ENCODE measurements at places on chromosomes 5 and 9.

DNA sequence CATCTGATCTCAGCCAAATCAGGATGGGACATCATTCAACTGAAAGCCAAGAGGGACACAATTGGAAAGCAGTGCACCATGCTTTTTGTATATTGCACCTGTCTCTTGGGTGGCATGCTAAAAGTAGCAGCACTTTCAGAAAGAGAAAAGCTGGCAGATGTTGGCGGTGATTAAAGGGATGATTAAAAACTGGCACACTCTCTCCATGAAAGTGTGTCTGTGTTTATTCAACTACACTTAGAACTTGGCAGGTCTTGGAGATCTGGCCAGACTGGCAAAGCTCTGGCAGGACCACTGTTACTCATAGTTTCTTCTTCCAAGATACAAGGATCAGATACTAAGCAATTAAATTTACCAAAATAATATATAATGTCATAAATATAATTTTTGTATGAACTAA is 112.9 kb upstream of the ELAVL2 start:
- DNase-seq: no peak

DNA sequence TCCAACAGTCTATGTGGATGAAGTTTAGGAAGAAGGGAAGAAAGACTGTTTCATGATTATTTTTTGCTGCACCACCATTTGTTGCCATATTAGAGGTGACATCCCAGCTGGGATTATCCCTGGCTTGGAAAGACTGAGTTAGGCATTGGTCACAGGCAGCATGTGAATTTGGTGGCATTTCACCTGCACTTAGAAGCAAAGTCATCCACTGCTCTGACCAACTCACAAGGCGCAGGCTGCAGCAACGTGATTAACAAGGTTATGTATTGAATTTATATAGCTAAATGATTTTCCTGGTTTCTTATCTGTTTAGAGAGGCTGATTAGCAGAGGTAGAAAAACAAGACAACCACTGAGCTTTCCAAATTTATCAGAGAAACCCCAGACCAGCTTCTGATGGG is 2.7 kb downstream of the FYB1 start:
- DNase-seq: no peak

DNA sequence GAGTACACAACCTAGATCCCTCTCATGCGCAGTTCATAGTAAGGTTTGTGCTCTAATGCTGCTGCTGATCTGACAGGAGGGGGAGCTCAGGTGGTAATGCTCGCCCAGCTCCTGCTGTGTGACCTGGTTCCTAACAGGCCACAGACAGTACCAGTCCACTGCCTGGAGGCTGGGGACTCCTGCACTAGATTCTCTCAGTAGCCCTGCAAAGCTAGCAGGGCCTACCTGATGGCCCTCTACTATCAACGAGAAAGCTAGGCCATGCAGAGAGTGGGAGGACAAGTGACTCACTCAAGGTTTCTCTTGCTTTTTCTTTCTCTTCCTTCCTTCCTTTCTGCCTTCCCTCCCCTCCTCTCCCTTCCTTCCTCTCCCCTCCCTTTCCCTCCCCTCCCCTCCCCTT is 55.1 kb upstream of the TEX48 start:
- no peak for DNase-seq

GRCh38 chr5:106940986-106941385 is 729.8 kb downstream of the EFNA5 start:
- DNase-seq: no peak

GRCh38 chr9:116549786-116550660 is 137.1 kb upstream of the TRIM32 start:
- DNase-seq: no peak

DNA sequence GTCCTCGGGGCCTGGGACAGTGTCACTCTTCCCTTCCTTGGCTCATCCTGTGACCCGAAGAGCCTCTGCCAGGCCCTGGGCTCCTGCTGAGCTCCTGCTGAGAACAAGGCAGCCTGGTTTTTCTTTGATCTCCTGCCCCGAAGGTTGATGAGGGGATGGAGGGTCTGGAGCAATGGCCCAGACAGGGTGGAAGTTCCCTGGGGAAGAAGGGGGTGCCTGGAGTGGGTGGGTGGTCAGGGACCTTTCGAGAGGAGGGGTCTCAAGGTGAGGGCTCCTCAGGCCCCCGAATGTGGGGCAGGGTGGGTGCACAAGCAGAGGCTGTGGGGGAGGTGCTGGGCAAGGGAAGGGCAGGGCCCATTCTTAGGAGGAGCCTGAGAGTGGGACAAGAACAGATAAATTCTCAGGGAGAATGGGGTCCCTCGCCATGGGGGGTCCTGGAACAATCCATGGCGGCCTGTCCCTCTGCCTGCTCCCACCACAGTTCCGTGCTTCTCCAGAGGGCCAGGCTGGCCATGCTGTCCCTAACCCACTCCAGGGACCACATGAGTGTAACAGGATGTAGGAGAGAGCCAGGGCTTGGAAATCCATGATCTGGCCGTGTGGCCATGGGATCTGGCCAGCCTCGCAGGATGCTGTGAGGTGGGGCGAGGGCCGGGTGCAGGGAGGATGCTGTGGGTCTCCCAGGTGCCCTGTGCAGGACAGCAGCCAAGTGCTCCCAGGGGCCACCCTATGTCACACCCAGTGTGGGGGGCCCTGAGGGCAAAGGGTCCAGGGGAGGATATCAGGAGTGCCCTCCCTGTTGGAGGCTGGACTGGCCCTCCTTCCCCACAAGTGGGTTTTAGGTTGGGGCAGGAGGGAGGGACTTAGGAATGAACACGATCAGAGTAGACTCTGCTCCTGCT is 128.5 kb upstream of the LPCAT1 start:
- DNase-seq: no peak

DNA sequence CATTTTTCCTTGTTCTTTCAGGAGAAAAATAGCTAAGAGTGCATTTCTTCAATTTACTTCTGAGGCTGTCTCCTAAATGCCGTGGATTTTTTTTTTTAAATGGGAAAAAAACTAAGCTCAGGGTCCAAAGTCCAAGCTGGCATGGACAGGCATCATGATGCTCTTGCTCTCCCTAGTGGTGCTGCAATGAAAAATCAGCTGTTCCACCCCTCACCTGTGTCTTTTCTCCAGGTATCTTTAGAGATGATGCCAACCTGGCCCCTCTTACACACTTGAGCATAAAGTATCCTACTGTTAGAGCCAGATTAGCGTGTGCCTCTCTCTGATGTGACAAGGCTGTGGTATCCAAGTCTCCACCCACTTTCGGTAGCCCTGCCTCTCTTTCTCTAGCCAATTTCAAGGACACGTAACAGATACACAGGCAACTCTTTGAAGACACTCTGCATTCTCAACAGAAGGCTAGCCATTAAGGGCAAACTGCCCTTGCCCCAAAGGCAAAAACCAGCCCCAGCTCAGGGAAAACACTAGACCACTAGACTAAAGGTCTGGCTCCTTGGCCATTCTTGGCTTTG is 208.8 kb downstream of the SAXO1 start:
- no peak for DNase-seq

DNA sequence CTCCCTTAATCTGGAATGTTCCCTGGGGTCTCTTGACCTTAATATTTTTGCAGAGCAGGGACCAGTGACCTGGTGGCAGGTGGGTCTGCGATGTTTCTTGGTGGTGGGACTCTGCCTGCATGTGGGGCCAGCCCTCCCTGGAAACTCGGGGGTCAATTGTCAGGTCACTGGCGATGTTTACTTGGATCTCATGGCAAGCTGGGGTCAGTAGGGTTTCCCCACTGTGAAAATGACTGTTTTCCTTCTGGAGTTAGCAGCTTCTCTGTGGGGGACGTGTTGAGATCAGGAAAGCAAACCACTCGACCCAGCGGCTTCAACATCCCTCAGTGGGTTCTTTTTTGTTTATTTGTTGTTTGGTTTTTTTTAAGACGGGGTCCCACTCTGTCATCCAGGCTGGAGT is 73.9 kb downstream of the KCNT1 start:
- DNase-seq: no peak

DNA sequence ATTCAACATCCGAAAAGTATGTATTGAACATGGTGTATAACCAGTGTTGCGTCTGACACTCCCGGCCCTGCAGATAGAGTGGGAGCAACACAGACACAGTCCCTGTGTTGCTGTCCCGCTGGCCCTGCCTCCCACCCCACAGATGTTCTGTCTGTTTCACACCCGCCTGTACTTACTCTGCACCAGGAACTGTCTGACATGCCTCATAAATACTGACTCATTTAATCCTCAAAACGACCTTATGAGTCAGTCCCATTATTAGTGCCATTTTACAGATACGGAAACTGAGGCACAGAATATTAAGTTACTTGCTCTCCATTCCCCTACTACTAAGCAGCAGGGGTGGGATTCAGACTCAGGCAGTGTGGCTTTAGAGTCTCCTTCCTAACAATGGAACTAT is 109.8 kb upstream of the NFIL3 start:
- DNase-seq: no peak

DNA sequence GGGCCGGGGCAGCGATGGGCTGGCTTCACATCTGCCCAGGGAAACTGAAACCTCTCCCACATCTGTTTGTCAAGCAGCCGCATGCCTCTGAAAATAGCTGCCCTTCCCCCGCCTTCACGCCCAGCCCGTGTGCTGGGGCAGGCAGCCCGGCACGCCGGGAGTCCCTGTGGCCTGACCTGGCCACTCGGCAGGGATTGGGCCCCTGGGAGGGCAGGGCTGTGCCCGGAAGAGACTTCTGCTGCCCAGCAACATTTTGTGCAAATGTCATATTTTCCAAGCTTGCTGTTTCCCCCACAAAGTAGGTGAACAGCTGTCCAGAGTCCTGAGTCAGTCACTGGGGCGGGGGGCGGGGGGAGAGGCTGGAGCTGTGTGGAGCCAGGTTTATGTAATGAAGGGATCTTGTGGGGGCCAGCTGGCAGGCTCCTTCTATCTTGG is 8.2 kb downstream of the COL27A1 start:
- DNase-seq: peak; percentile 51

DNA sequence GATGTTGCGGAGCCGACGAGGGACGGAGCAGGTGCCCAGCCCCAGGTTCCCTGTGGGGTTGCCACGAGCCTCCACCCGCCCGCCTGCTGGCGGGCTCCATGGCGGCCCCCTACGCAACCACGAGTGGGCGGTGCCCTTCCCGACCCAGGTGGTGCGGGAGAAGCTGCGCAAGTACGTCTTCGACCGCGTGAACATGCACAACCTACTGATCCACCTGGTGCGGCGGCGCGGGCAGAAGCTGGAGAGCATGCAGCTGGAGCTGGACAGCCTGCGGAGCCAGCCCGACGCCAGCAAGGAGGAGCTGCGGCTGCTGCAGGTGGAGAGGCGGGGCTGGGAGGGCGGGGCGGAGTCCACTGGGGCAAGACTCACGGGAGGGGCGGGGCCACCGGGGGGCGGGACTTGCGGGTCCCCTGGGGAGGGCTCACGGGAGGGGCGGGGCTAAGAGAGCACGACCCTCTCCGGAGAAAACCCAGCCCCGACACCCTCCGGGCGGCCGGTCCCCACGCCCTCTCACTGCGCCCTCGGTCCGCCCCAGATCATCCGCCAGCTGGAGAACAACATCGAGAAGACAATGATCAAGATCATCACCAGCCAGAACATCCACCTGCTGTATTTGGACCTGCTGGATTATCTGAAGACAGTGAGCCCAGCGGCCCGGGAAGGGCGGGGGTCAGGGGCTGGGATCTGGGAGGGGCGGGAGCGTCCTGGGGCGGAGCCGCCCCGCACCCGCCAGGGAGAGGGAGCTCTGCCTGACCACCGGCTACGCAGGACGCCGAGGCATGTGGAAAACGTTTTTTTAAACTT is 3.9 kb downstream of the CCDC183 start:
- peak; percentile 30 for DNase-seq

DNA sequence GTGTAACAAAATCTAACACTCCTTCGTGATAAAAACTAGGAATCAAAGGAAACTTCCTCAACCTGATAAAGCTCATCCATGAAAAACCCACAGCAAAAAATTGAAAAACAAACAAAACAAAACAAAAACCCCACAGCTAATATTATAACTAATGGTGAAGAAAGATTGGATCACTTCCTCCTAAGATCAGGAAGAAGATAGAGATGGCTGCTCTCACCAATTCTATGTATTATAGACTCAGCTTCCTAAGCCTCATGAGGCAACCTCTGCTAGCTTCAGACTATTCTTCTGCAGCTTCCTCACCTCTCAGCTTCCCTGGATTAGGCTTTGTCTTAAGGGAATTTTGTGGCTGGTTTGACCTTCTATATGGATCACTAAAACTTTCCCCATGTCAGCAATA is 40.1 kb downstream of the PHAX start:
- DNase-seq: no peak

- no peak for DNase-seq
These were observed 42.6 kb downstream of the HMGCS1 start for GRCh38 chr5:43270645-43271044.

GRCh38 chr5:132641841-132642240 is 16.1 kb upstream of the IL13 start:
- DNase-seq: no peak

DNA sequence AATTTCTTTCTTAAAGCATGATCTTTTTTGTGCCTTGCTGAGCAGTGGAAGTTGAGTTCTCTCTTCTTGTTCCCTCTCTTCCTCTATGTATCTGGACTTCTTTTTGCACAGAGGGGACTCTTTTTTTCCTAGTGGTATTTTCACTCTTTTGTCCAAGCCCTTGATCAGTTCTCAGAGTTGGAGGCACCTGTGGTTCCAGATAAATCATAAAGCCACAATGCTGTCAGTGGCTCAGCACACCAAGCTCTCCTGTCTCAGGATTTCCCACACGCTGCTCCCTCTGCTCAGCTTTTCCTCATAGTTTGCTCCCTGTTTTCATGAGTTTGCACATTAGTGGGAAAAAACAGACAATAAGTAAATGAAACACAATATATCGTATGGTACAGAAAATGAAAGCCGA is 110.3 kb upstream of the ZNF608 start:
- no peak for DNase-seq

All from HCEC 1CT (cell line).